HFF-Myc (cell line): ENCODE measurements at places on chromosomes 1 and 21.

DNA sequence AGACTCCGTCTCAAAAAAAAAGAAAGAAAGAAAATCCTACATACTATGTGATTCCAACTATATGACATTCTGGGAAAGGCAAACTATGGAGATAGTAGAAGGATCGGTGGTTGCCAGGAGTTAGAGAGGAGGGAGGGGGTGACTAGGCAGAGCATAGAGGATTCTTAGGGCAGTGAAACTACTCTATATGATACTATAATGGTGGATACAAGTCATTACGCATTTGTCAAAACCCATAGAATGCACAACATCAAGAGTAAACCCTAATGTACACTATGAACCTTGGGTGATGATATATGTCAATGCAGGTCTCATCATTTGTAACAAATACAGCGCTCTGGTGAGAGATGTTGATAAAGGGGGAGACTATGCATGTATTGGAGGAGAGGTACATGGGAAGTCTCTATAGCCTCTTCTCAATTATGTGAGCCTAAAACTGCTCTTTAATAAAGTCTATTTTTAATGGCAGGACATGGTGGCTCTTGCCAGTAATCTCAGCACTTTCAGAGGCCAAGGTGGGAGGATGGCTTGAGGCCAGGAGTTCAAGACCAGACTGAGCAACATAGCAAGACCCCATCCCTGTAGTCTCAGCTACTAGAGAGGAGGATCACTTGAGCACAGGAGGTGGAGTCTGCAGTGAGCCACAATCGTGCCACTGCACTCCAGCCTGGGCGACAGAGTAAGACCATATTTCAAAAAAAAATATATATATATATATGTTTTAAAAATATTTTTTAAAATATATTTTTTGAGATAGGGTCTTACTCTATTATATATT lies 17.0 kb downstream of the SLC2A5 start:
- DNase-seq = no peak

- DNase-seq = no peak
These were observed 40.2 kb downstream of the NID1 start for GRCh38 chr1:236024641-236025040.

GRCh38 chr1:17521946-17522612 lies 17.4 kb upstream of the ARHGEF10L start:
- DNase-seq = no peak

DNA sequence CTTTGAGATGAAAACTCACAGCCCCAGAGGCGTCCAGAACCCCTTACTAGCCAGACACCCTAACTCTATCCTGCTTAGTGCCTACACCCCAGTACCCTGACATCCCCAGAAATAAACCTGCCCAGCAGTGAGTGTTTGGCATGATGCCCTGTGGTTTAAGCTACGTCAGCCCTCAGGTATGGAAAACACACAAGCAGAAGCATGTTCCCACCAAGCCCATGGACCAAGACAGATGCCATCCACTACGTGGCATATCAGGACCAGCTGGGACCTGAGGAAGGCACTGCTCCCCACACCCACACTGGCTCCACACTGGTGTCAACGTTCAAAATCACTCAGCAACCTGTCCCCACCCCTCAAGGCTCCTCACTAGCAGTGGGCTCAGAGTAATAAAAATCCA lies 116.4 kb downstream of the SYT2 start:
- no peak for DNase-seq

- peak; percentile 95 for DNase-seq
These were observed at the start of gene SH2D5 for GRCh38 chr1:20732588-20733359. Gene SH2D5, minus strand, starts transcription at chr1:20732703. Its CDS starts 4,659 bp downstream, at chr1:20728044.

DNA sequence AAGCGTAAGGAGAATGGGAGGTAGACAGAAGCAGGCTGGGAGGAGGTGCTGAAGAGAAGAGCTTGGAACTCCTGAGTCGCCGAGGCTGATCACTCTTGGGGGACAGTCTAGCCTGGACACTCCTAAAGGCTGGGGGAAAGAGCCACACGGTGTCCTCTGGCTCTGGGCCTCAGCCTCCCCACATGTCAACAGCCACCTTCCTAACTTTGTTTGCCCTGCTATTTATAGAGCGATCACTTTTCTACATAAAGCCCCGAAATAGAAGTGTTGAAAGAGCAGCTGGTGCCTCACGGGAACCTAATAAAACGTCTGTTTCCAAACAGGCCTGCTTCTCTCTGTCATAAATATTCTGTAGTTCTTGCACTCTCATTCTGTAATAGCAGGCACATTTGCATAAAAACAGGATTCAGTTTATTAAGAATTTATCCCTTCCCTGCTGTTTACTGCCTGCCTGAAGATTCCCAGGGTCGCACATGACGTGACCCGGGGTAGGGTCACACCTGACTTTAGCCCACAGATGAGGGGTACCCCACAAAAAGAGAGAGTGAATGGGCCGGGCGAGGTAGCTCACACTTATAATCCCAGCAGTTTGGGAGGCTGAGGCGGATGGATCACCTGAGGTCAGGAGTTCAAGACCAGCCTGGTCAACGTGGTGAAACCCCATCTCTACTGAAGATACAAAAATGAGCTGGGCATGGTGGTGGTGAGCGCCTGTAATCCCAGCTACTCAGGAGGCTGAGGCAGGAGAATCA lies 212.5 kb downstream of the TOMM20 start:
- no peak for DNase-seq

GRCh38 chr1:28171246-28171645 lies 5.2 kb downstream of the PTAFR start:
- no peak for DNase-seq

DNA sequence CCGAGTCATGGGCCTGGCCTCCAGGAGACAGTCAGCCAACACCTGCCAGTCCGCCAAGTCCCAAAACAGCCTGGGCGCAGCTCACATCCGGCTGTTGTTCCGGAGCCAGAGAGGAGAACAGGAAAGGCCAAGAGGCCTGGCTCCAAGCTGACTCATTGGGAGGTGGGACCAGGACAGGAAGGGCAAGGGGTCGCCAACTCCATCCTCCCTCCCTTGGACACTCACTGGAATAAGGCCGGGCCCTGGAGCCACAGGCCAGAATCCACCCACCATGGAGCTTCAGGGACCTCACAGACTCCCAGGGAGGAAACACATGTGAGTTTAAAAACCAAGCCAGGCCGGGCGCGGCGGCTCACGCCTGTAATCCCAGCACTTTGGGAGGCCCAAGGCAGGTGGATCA lies 25.1 kb upstream of the CLIC4 start:
- DNase-seq = peak; percentile 68

DNA sequence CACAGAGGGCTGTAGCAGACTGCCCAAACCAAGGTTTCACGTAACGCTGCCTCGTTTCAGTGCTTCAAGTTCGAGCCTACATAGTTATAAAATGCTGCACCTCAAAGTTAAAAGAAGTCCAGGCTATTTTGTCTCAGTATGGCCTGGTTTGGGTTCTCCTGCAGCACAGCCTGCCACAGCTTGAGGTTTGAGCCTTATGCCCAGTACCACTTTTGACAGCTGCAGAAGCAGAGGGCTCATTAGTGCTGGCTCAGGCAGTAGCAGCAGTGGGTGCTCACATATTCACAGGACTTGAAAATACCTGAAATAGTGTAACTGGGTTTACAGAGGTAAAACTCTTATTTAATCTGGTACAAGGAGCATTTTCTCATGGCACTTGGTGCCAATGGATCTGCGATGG lies 15.3 kb downstream of the SPATA46 start:
- DNase-seq = no peak

DNA sequence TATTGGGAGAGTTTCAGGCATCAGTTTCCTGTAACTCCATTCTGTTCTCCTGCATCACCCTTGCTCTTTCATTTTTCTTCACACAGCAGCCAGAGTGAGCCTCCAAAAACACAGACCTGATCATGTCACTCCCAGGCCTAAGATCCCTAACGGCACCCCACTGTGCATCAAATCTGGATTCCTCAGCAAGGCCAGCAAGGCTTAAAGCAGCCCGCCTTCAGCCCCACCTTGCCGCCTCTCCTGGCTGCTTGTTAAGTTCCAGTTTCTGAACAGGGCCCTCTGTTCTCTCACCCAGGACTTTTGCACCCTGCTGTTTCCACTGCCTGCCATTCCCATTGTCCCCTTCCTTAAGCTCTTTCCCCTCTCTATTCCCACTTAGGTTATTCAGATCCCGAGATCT lies 29.3 kb downstream of the C1orf116 start:
- DNase-seq = no peak

GRCh38 chr1:100122177-100122576 lies 10.6 kb downstream of the SASS6 start:
- no peak for DNase-seq

DNA sequence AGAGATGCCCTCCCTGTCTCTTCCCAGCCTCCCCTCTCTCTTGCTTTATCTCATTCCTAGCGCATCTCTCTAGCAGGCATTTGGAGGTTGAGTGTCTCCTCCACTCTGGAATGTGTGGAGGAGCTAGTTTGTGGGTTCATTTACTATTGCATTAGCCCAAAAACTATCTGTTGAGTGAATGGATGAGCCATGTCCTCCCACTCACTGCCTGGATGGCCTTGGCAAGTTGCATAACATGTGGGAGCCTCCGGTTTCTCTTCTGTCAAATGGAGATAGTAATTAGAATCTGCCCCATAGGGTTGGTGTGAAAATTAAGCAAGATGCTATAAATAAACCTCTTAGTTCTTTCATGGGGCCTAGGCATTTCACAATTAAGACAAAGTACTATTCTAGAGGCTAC lies 181.8 kb downstream of the KAZN start:
- DNase-seq = no peak

GRCh38 chr1:147651466-147651865 lies 18.9 kb downstream of the ACP6 start:
- no peak for DNase-seq

GRCh38 chr1:46067652-46068051 lies 64.8 kb downstream of the PIK3R3 start:
- DNase-seq = no peak

DNA sequence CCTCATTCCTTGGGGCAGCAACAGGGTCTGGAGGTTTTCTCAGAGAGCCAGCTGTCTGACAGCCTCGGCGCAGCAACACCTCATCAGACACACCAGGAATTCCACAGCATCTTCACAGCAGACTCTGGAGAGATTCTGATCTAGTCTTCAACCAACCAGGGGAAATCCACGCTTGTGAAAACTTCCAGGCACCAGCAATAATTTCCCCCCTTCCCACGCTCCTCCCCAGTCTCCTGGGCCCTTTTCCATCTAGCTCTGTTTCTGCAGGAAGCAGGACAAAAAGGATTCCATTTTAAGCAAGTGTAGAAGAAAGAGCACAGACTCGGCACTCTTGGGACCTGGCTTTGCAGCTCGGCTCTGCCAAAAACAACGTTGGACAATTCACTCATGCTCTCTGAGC lies 44.3 kb upstream of the CAPZB start:
- no peak for DNase-seq

DNA sequence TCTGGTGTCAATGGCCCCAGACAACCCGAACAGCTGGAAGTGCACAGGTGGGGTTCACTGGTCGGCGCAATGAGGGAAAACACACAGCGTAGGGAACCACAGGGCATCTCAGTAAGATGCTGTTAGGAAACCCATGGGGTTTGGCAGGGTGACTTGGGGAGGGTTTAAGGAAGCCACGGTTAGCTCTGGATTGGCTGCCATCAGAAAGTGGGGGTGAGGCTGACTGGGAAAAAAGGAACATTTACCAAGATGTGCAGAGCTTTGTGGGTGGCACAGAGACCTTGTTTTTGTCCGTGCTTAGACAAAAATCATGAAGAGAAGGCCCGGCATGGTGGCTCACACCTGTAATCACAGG lies 11.0 kb downstream of the ALDH4A1 start:
- DNase-seq = no peak

DNA sequence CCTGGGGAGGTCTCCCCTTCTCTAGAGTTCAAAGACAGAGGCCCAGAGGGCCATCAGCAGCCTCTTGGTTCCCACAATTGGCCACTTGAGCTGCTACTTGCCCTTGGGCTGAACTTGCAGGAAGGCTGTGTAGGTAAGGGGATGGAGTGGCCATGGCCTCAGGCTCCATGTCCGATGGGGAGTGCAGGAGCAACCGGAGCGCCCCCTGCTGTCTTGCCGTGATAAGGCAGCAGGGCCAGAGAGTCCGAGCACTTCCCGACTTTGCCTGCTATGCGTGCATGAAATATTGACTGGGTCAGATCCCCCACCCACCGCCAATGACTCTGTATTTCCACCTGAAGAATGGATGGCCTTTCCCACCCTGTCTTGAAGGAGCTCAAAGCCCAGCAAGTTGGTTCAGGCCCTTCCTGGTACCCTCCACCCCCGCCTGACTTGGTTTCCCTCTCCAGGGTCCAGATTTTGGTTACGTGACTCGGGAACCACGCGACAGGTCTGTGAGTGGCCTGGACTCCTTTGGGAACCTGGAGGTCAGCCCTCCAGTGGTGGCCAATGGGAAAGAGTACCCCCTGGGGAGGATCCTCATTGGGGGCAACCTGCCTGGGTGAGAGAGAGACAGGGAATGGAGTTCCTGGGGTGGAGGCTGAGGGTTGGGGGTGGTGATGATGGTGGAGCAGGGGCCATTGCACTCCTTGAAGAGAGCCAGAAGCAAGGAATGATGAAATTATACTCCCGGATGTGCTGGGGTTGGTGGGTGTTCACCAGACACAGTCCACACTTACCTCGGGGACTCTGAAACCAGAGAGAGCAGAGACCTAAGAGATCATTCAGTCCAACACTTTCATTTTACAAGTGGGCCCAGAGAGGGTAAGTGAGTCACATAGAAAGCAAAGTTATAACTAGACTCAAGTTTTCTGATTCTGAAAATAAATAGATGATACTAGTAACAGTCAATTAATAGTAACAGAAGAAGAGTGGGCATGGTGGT lies 25.6 kb downstream of the PADI3 start:
- DNase-seq = no peak

DNA sequence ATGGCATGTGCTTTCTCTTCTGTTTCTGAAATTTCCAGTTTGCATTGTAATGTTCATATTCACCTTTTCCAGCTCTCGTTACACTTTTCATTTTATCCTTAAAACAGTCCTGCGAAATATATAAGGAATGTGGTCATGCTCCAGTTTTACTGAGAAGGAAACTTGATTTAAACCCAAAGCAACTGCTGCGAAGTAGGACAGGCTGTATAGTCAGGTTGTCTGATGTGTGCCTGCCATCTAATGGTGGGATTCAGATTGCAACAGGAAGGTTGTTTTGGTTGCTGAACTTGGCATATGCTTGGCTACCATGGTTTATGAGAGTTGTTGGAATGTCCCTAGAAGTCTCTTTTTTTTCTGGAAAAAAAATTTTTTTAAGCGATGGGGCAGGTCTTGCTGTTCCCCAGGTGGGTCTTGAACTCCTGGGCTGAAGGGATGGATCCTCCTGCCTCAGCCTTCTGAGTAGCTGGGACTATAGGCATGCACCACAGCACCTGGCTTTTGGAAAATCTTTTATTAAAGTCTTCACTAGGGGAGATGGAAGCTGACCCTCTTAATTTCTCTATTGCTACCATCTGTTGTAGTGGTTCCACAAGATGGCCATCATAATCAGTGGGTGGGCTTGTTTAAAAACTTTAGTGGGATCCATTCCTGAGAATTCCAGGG lies 86.9 kb downstream of the UCK2 start:
- peak; percentile 83 for DNase-seq
